ENCODE measurements at places on chromosomes 12 and 14. TPM values are rescaled to one million over a fixed set of nuclear protein-coding genes. Genes with fewer than 3 reads are reported as not detected.

DNA sequence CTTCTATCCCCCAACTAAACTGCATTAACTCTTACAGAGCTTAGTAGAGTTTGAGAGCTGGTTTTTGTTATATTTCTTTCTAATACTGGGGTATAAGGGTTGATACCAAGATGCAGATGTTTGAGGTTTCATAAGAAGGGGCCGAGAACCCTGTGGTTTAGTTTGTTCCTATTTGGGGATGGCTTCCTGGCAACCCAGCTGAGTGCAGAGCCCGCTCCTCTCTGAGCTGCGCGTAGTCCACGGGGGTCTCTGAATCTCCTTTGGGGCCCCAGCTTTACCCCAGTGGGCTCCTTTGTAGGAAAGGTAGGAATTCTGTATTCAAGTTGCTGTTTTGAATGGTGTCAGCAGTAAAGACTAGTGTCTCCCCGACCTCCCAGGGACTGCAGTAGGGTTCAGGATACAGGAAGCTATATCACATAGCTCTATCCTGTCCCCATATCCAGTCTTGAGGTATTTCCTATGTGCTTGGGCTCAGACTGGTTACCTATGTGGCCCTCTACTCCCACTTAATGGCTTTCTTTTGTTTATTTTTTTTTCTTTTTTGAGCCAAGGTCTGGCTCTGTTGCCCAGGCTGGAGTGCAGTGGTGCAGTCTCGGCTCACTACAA is 25.4 kb downstream of the PLXNC1 start:
- no peak for DNase-seq

- DNase-seq: no peak
Measured at GRCh38 chr12:24903329-24904088, 45.4 kb downstream of the BCAT1 start.

GRCh38 chr12:78330131-78330530 is 499.4 kb downstream of the NAV3 start:
- no peak for DNase-seq

- no peak for DNase-seq
Measured at GRCh38 chr12:79424109-79424721, 266.5 kb downstream of the PAWR start.

DNA sequence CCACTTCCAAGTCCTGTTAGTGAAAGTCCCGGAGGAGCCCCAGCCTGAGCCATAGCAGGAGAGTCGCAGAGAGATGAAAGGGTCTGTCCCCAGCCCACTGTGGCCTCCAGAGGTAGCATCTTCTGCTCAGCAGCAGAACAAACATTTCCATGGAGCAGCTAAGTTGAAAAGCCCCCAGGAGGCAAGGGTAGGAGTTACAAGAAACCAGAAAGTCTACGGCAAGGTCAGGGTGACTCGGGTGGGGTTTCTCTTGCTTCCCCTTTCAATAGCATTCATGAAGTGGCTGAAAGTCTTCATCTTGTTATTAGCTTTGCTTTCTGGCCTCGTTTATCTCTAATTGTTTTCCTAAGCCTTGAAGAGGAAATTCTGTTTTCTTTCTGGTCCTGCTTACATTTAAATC is 151.2 kb upstream of the DIO3 start:
- DNase-seq: no peak

- DNase-seq: peak; percentile 15
Measured at GRCh38 chr12:80598004-80598606, 109.3 kb upstream of the MYF6 start.

The ERP27 gene
- total RNA-seq: 131 TPM

The EFS gene
- 0.99 TPM for total RNA-seq

Measured in body of pancreas (tissue), 4 donors.